ENCODE measurements at places on chromosomes 16 and 17.
A peak's percentile ranks its signal among the peaks of the same experiment; 100 is the strongest.

GRCh38 chr17:47989700-47990099 is 18.8 kb downstream of the CDK5RAP3 start:
- no peak for DNase-seq

- DNase-seq, result no peak
These were observed 113.2 kb upstream of the IRX5 start for GRCh38 chr16:54817432-54817831.

DNA sequence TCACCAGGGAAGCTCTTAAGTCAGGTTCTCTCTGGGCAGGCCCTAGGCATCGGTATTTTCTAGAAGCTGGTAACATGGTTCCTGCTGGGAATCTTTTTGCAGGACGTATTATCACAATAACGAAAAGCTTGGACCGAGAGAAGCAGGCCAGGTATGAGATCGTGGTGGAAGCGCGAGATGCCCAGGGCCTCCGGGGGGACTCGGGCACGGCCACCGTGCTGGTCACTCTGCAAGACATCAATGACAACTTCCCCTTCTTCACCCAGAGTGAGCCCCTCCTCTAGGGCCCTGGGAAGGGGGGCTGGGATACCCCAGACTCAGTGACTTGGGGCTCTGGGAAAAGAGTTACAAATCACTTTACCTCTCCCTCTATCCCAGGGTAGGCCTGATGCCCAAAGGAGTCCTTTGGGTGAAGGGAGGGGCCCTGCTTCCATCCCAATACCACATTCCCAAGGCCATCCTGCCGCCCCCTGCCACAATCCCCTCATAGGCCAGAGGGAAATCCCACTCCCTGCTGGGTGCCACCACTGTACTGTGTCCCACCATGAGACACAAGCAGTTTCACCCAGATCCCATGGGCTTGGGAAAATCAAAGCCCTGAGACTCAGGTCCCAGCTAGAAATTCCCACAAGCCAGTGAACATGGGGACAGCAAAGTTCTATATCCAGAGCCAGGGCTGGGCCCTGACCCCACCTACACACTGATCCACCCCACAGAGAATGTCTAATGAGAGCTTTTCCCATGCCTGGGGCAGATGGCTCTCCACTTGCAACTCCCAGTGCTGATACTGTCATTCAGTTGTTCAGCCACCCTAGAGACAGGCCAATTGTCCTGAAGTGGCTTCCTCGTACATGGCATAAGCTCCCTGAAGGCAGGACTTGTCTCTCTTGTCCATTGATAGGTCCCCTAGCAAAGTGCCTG is 23.0 kb downstream of the CDH5 start:
- no peak for DNase-seq

DNA sequence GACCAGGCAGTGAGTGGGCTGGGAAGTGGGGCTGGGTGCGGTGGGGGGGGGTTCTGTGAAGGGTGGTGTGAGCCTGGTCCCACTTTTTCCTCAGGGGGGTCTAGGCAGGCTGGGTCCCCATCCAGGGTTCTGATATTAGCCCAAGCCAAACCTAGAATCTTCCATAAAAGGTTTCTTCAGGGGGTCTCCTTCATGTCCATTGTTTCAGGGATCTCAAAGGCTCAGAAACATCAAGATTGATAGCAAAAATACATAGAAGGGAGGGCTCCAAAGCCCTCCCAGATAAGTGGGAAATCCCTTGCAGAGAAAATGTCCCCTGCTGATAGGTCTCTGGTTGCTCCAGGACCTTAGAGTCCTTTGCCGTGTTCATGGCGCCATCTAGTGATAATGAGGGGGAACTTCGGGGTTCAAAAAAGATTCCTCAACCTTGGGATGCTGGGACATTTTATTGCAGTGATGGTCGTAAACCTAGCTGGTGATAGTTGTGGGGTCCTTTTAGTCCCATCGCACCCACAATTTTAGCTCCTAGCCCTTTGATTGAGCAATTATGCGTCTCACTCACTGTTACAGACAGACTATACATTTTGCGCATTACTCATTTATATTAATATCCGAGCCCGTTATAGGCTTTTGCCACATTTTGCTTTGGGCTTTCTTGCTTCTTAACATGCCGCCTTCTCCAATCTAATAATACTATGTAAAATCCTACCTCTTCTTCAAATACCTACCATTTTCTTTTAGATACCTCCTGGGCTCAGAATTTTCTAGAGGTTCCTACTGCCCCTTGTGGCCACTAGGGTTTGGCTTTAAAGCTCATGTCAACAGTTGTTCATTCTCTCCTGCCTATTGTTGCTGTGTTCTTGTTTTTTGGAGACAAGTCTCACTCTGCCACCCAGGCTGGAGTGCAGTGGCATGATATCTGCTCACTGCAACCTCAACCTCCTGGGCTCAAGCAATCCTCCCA is 35.1 kb downstream of the IGF2BP1 start:
- DNase-seq, result peak; percentile 14

DNA sequence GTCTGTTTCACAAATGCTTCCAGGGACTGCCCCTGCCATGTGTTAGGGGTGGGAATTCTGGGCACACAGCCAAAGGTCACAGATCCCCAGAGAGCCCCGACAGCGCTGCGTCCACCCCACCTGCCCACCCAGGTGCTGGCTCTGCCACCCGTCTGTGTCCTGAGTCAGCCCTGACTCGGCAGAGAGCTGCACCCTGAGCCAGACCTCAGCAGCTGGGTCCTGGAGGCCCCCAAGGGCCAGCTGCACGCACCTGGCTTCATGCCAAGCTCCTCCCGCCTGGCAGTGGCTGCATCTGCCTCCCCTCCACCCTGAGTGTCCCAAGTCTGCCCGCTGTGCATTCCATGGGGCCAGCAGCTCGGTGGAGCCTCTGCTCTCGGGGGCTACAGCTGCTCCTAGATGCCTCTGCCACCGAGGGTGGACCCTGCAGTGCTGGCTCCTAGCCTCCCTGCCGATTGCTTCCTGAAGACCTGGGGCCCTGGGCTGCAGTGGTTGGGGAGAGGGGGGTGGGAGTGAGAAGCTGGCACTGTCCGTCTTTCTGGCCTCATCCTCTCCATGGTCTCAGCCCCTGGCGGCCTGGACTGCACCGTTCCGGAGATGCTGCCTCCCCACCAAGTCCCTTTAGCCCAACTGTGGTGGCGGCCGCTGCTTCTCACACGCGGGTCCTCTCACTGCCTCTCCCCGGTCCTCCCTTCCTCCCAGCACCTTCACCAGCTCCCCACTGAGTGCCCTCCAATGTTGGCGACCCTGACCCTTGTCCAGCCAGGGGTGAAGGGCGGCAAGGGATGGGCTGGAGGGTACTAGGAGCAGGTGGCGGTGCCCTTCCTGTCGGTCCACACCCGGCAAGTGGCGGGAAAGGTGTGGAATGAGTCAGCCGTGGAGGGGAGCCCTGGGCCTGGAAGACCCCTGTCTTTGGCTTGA is 3.0 kb downstream of the SECTM1 start:
- DNase-seq, result no peak

DNA sequence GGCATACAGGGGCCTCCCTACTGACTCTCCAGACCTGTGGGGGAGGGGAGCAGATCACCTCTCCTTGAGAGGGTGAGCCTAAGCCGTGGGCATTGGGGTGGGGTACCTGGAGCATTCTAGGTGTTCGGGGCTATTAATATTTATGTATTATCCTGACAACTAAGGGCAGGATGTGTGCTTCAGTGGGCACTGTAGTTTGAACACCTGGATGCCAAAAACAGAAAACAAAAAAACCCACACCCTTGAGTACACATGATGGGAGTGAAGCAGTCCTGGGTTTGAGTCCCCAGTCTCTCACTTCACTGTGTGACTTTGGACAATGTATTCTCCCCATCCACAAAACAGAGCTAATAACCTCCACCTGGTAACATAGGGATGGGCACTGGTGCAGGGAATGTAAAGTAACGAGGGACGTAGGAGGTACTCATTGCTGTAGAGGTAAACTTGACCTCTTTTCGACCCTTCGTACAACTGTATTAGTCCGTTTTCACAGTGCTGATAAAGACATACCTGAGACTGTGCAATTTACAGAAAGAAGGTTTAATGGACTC is 257.8 kb downstream of the CPPED1 start:
- no peak for DNase-seq

- no peak for DNase-seq
These were observed 727 bp downstream of the RPL26 start for GRCh38 chr17:8382052-8382879.

GRCh38 chr17:48646183-48647102 is 20.3 kb upstream of the HOXB9 start:
- no peak for DNase-seq

GRCh38 chr17:4144422-4144747 is 1.4 kb downstream of the CYB5D2 start:
- DNase-seq, result no peak

GRCh38 chr16:22220714-22221113 is 14.6 kb downstream of the EEF2K start:
- DNase-seq, result no peak

- no peak for DNase-seq
These were observed 70.0 kb upstream of the NKD1 start for GRCh38 chr16:50478075-50478772.

- no peak for DNase-seq
These were observed 33.7 kb downstream of the MYO18A start for GRCh38 chr17:29146369-29146972.

GRCh38 chr17:67751101-67752074 is 33.7 kb downstream of the NOL11 start:
- DNase-seq, result no peak

DNA sequence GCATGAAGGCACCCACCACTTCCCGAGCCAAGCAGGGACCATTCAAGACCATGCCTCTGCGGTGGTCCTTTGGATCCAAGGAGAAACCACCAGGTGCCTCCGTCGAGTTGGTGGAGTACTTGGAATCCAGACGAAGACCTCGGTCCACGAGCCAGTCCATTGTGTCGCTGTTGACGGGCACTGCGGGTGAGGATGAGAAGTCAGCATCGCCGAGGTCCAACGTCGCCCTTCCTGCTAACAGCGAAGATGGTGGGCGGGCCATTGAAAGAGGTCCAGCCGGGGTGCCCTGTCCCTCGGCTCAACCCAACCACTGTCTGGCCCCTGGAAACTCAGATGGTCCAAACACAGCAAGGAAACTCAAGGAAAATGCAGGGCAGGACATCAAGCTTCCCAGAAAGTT is 63.4 kb downstream of the DHRS7C start:
- DNase-seq, result no peak

DNA sequence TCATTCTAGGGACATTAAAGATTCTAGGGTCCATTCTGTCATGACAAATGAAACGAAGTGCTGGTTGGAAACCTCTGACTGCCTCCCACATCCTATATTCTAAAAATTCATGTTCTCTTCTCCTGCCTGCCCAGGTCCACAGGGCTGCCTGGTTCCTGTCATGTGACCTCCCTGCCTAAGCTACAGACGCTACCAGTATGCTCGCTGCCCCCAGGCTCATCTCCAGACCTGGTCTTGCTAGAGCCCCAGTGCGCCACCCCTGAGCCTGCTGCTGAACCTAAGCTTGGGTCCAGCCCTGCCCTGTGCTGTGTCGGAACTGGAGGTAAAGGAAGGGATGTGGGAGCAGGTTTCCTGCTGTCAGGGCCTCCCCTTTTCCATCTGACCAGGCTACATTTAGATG is 231.6 kb upstream of the CDH5 start:
- DNase-seq, result no peak

GRCh38 chr17:3799181-3799945 is 1.6 kb downstream of the ITGAE start:
- no peak for DNase-seq

- no peak for DNase-seq
These were observed 1.0 kb downstream of the TEPSIN start for GRCh38 chr17:81237591-81238489.

DNA sequence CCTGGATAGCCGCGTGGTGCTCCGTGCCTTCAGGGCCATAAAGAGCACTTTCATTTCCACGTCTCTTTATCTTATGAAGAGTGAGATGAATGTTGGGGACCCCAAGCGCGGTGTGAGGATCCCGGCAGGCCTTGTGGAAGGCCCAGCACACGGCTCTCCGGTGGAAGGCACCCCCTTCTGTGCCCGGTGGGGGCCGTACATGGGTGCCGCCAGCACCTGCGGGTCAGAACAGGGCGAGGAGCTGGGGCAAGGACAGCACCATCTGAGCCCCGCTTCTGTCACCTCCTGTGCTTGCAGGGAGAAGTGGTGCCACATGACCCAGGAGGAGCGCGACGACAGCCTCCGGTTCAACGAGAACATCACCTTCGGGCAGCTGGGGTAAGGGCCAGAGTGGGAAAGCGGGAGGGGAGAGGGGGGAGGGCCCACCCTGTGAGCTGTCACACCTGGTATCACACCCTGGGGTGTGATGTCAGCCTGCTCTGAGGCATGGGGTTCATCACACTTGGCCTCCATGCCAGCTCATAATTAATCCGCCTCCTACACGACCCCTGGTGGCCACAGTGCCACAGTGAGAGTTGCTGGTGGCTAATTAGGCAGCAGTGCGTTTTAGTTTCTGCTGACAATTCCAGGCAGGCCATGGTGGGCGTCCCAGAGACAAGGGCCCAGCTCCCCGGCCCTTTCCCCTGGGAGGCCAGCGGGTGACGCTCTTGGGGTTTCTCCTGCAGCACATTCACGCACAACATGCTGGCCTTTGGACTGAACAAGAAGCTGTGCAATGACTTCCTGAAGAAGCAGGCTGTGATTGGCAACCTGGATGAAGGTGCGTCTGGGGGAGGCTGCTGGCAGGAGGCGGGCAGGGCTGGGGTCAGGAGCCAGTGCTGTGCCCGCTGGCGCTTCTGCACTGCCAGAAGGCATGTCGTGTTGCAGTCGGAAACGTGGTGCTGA is 25.7 kb downstream of the CIBAR2 start:
- peak; percentile 54 for DNase-seq

DNA sequence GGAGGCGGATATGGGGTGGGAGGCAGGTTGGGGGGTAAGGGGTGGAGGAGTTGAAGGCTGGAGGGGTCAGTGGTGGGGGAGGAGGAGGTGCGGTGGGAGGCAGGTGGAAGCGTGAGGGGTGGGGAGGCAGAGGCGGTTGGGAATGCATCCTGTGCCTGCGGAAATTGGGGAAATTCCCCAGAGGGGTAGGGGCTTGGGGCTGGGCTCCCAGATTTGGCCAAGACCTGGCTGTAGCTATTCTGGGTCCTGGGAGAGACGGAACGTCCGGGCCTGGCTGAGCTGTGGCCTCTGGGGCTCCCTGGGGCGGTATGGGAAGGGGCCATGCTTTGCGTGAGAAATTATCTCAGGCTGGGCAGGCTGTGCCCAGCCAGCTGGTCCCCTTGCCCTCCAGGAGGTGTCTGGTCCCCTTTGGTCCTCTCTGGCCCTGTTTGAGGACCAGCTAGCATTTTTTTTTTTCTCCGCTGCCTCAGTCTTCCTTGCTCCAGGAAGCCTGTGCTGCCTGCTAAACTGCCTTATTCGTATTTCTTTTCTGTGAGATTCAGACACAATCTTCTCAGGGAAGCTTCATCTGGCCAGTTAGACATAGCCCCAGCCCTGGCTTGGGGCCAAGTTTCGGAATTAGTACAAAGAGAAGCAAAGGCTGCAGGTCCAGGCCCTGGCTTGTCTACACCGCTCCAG is 7.3 kb upstream of the TRPV2 start:
- DNase-seq, result no peak

- no peak for DNase-seq
These were observed 633 bp upstream of the NOL3 start for GRCh38 chr16:67169642-67170167.

DNA sequence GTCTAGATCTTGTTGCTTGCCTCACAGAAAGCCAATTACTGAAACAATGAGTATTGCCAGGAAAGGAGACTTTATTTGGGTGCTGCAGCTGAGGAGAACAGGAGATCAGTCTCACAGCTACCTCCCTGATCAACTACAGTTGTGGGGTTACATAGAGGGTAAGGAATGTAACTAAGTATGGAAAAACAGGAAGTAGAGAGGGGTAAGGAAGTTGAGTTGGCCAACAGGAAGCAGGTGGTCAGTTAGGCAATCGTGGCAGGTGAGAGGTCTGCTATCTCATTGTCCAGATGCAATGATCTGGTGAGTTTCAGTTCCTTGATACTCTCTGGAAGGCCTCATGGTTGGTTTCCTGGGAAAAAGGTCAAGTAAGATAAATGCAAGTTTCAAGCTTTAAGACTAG is 333.1 kb upstream of the GOT2 start:
- no peak for DNase-seq
